ENCODE measurements at places on chromosomes 12 and 14. TPM values are rescaled to one million over a fixed set of nuclear protein-coding genes. Genes with fewer than 3 reads are reported as not detected.

The CLEC1A gene
- not detected for total RNA-seq

- DNase-seq, result no peak
Observed at GRCh38 chr12:109830267-109830666, 2.9 kb downstream of the TRPV4 start.

The ANKRD33 gene
- total RNA-seq, result not detected

DNA sequence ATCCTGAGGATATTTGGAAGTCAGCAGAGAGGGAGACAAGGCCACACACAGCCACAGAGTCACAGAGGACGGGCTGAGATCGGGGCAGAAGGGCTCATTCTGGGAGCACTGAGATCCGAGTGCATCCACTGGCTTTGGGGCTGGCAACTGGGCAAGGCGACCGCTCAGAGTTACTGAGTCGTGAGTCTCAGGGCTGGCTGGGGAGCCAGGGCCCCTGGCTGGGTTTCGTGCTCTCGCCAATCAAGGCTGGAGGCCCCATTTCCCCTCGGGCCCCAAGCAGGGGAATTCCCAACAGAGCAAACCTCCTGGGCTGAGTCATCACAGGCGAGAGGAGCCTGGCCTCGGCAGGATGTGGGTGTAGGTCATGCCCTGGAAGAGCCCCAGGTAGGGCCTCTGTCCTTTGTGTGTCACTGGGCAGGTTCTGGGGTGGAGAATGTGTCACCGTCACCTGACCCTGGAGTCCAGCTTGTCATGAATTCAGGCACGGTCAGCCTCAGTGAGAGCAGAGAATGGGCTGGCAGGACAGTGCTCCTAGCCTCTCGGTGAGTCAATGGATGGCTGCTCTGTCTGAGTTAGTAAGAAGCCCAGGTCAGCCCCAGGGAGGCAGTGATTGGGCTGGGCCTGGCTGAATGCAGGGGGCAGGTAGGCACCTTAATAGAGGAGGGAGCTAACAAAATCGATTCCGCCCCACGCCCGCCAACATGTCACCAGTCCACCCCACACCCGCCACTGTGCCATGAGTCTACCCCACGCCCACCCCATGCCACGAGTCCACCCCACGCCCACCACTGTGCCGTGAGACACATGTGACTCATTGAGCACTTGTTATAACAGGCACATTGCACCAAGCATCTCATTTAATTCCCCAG, 16.9 kb downstream of the ASB2 start:
- peak; percentile 98 for DNase-seq

DNA sequence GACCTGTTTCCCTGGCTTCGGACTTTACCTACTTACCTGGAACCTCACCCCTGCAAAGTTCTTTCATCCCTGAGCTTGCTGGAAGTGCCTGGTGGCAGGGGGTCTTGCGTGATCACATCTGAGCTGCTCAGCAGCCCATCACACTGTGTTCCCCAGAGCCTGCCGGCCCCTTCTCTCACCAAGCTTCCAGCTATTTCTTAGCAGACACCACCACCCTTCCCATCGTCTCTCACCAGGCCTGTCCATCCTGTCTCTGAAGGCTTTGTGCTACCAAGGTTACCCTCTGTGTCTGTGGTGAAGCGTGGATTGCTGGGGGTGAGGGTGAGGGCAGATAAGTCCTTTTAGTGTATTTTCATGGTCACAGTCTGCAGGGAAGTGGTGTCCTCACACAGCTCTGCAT, 78.8 kb upstream of the NRXN3 start:
- no peak for DNase-seq

DNA sequence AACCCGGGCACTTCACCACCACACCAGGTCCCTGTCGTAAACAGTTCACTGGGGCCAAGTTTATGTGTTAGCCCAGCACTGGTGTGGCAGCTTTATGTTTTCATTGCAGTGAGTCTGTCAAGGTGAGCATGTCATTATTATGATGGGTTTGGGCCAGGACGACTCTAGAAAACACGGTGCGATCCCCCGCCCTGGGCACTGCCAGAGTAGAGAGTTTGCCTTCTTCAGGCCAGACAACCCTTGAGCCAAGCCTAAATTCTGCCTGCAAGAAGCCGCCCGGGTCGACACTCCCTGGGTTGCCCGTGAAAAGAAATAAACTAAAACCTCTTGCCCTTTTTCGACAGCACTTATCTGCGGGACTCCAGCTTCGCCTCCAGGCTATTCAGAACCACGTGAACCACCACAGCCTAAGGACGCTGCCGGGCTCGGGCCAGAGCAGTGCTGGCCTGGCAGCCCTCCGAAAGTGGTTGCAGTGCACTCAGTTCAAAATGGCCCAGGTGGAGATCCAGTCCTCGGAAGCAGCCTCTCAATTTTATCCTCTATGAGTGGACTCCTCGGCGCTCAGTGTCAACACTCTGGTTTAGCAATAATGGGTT, 81.8 kb downstream of the PRIMA1 start:
- no peak for DNase-seq

The ACTR6 gene
- total RNA-seq, result 17.5 TPM

DNA sequence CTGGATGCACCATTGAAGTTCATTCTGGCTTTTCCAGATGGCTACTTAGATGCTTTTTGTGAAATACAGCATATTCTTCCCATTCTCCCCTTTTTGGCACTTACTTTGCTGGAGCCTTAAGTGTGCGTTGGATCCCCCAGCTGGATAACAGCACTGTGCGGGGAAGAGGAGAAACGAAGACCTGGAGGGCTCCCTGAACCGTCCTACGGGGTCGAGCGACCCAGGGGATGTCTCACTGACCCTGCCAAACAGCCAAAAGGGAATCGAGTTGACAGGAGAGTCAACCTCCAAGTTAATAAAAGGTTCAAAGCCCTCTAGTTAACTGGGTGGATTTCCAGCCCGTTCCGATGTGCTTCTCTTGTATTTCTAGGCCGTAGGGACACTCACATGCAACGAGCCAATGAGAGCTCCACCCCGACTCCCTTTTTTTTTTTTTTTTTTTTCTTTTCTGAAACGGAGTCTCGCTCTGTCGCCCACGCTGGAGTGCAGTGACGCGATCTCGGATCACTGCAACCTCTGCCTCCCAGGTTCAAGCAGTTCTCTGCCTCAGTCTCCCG, 1.0 kb upstream of the CAMKK2 start:
- peak; percentile 28 for DNase-seq

DNA sequence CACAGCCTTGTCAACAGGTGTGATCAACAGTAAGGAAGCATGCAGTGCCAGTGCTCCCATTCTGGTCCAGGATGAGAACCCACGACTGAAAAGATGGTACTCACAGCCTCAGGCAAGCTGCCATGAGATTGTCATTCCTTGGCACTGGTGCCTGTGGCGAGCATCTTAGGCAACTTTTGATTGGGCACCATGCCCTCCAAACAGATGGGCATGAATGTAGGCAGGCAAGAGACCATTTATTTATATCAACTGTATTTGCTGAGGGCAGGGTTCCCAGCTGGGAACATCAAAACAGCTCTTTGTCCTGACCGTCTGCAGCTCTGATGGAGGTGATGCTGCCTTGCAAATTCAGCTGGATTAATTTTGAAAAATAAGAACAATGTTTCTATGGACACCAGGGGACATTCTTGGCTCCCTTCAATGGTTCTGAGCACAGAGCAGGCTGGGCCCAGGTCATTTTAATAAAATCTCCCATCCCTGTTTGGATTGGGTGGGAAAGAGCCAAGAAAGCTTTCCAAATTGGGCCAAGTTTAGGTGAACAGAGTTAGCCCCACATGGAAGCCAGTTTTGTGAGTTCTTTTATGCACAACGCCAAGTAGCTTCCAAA, 522.5 kb downstream of the RMST start:
- no peak for DNase-seq

The KRT77 gene
- 0.03 TPM for total RNA-seq

GRCh38 chr12:50597200-50598195, 92.7 kb downstream of the DIP2B start:
- DNase-seq, result peak; percentile 76

DNA sequence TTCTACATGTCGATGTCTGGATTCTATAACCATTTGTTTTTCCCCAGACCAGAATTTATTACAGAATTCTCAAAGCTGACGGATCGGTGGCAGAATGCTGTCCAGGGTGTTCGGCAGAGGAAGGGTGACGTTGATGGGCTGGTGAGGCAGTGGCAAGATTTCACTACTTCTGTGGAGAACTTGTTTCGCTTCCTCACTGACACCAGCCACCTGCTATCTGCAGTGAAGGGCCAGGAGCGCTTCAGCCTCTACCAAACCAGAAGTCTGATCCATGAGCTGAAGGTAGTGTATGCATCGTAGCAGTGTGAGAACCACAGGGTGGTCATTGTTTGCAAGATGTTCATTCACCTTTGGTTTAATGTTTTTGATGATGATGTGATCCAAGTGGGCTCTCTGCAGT, 124.0 kb downstream of the ESR2 start:
- no peak for DNase-seq

The TAS2R42 gene
- not detected for total RNA-seq

- no peak for DNase-seq
Observed at GRCh38 chr14:50762001-50762930, 68.7 kb downstream of the NIN start.

- DNase-seq, result no peak
Observed at GRCh38 chr12:112122823-112123690, 2.3 kb upstream of the TRAFD1 start.

The RFLNA gene
- total RNA-seq, result 4.7 TPM

GRCh38 chr12:69922999-69923398, 98.0 kb downstream of the MYRFL start:
- DNase-seq, result no peak

GRCh38 chr14:61596990-61597389, 98.3 kb upstream of the HIF1A start:
- no peak for DNase-seq

DNA sequence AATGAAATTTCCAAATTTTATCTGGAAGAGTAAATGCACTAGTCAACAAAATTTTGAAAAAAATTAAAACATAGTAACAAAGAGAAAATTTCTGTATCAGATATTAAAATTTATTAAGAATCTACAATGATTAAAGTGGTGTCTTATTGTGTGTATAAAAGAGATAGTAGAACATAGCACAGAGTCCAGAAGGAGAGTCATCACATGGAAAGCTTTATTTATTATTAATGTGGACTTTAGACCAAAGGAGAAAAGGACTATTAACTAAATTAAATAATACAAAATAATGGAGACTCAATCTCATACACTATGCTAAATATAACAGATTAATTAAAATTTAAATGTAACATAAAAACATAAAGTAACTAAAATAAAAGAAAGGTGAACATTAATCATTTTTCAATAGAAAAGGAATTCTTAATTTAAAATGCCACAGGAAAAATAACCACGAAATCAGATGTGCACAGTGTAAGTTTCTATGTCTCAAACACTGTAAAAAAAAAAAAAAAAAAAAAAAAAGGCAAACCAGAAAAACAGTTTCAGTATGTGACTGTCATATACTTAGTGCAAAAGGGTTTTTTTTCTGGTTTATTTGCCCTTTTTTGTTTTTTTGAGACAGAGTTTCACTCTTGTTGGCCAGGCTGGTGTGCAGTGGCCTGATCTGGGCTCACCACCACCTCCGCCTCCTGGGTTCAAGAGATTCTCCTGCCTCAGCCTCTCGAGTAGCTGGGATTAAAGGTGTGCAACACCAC, 95.4 kb downstream of the MYF5 start:
- no peak for DNase-seq

DNA sequence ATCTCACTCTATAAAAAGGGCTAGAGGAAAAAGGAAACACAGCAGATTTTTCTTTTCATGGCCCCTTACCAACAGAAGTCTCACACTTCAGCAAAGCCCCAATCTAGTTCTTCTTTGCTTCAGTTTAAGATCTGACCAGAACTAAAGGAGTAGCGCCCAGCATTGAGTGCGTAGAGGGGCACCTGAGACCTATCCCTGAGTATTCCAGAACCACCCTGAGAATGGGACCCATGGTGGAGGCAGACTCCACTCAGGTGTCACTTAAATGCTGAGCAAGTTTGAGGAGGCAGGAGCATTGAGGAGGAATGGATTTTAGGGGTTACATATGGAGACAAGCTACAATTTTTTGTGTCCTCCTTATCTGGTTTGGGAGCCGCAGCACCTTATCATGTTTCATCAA, 1.8 kb upstream of the HOXC11 start:
- DNase-seq, result no peak

GRCh38 chr12:27273114-27273513, 29.0 kb downstream of the STK38L start:
- DNase-seq, result no peak

DNA sequence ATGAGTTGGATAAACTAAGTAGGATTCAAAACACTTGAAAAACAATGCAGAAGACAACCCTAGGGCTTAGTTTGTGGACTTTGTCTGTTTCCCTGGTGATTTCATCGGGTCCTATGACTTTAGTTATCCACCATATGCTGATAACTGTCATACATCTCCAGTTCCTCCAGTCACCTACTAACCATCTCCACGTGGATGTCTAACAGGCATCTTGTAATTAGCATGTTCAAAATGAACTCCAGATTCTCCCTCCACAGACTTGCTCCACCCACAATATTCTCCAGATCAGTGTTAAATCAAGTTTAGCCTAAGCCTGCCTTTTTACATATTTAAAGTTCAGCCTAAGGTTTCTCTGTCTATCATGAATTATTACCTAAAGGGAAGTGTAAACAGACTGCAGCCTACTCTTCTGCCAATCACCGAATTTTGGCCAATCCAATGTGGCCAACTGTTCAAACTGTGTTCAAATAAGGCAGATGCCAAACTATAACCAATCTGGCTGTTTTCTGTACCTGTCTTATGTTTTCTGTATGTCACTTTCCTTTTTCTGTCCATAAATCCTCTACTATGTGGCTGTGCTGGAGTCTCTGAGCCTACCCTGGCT, 87.1 kb downstream of the PAX9 start:
- DNase-seq, result no peak

DNA sequence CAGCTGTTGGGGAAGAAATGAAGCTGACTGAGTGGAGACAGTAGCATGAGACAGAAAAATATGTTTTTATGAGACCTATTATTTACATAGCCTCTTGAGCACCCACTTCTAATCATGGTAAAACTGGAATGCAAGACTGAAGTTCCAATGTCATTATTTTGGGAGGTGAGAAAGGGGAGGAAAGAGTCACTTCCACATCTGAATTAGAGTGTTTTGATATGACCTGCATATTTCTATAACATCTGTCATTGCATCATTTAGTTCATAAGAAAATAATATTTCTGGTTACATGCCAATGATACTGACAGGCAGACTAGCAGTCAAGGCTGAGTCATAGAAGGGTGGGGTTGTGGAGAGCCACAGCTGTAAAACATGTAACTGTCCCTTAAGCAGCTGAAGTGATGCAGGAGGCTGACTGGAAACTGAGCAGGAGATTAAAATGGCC, 26.7 kb downstream of the NTN4 start:
- DNase-seq, result peak; percentile 78

GRCh38 chr14:48398675-48399282, 723.4 kb upstream of the MDGA2 start:
- peak; percentile 57 for DNase-seq

GRCh38 chr14:100903672-100904185, at the start of gene RTL1:
Gene RTL1, minus strand, starts transcription at chr14:100903722. Its CDS starts 18,934 bp downstream, at chr14:100884788.
- no peak for DNase-seq
